ENCODE measurements at places on chromosomes 3 and 15. TPM values are rescaled to one million over a fixed set of nuclear protein-coding genes. Genes with fewer than 3 reads are reported as not detected.

- DNase-seq: no peak
Measured at GRCh38 chr15:77867266-77868047, 210.1 kb downstream of the TBC1D2B start.

SMC4 gene
- 153 TPM for total RNA-seq

- peak; percentile 17 for DNase-seq
Measured at GRCh38 chr15:42194513-42194912, 13.6 kb downstream of the VPS39 start.

DNA sequence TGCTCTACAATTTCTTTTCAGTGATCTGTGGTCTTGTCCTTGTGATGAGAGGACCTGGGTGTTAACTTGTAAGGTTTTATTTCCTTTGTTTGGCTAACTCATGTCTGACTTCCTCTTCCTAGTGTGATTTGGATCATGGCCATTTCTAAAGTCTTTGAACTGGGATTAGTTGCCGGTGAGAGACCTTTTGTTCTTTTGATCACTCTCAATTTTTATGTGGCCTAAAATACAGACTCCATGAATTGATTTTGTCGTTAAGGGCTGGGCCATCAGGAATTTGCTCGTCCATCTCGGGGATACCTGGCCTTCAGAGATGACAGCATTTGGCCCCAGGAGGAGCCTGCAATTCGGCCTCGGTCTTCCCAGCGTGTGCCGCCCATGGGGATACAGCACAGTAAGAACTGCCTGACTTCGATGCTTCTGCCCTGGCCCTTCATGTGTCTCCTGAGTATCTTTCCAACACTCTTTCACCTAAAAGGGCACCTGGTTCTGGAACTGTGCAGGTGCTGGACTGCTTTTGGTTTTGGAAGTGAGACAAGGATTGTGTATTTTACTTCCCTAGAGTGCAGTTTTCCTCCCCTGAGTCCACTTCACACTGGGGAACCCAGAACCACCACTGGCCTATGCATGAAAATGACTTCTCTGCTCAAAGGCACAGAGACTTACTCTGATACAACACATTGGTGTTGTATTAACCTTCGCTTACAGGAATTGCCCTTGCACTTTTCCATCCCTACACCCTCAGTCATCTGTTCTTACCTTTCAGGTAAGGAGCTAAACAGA, 13.1 kb upstream of the LRRC2 start:
- DNase-seq: no peak

DNA sequence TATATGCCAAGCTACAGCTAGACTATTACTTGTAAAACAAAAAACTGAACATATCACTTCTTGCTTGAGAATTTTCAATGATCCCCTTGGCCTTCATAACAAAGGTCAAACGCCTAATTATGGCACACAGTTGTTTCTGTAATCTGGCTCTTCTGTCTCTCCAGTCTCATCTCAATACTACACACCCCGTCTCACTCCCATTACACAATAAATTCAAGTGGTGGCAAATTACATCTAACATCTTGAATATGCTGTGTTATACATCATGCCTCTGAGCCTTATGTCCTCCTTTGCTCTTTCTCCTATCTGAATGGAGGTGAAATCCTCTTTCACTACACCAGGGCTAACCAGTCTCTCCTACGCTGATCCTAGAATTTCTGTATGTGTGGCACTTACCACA, 140.4 kb downstream of the TBL1XR1 start:
- no peak for DNase-seq

DNA sequence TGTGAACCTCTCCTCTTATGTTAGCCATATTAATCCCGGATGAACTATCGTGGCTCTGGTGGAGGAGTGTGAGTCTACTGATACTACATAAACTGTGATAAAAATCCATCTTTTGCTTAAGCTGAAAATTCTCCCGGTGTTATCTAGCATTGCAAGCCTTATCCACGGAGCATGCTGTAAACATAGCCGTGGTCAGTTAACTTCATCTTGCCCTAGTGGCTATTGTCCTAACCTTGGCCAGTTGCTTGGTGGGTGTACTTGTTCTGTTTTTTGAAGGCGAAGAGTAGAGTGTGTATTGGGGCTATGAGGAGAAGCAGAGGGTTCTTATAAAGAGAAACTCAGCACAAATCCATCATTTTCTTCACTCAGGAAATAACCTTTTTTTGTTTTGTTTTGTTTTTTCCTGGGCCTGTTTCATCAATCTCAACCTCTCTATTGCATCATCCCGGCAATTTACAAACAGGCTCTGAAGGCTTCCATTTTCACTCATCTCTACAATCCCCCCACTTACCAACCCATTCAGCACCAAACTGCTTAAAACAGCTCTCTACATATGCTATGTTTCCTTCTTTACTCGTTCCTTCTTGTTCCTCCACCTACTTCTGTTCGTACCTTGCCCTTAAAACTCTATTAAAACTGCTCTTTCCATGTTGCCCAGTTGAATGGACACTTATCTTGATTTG, 135.5 kb upstream of the PTX3 start:
- no peak for DNase-seq

SKOR1 gene
- 0.30 TPM for total RNA-seq

- no peak for DNase-seq
Measured at GRCh38 chr3:171249245-171249644, 211.0 kb downstream of the TNIK start.
